Cortex of kidney (tissue), 1 donor: ENCODE measurements at places on chromosomes 11 and 22.

GRCh38 chr22:40413873-40414272, 43.5 kb downstream of the SGSM3 start:
- no peak for DNase-seq

GRCh38 chr22:46524203-46524740, 13.1 kb downstream of the CELSR1 start:
- DNase-seq: no peak

- no peak for DNase-seq
Observed at GRCh38 chr11:24900514-24900913, 403.7 kb downstream of the LUZP2 start.

GRCh38 chr11:89181111-89181510, 3.4 kb downstream of the TYR start:
- no peak for DNase-seq

GRCh38 chr22:19559956-19560355, 35.7 kb upstream of the CLDN5 start:
- no peak for DNase-seq

DNA sequence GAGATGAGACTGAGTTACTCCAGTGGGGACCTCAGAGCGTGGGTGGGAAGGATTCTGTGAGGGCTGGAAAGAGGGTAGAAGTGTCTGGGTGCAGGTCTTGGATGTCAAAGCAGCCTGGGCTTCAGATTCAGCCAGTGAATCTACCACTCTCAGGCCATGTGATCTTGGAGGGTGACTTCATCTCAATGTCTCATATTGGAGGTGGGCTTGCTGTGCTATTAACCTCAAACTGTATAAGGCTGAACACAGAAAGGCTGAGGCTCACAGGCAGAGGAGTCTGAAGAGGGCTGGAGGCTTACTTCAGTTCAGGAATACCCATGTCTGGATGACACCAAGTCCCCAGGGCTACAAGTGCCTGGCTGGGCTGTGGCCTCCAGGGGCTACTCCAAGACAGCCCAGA, 63.4 kb downstream of the CSNK2A3 start:
- DNase-seq: no peak

DNA sequence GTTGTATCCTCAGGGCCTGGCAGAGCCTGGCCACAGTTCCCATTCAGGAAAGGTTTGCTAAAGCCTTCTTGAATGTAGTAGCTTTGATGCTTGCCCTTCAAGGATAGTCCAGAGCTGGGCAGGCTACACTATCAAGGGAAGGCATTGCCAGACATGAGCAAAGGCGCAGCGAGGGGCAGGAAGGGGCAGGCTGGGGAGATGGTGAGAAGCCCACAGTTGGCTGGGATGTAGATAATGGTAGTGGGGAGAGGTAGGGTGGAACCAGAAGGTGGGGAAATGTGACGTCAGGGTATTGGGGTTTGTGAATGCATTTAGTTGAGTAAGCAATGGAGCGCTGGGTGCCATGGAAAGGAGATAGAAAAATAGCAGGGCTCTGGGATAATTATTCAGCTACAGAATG, 28.6 kb downstream of the LRRC32 start:
- DNase-seq: no peak

- no peak for DNase-seq
Observed at GRCh38 chr11:119337581-119338317, 2.9 kb downstream of the C1QTNF5 start.

DNA sequence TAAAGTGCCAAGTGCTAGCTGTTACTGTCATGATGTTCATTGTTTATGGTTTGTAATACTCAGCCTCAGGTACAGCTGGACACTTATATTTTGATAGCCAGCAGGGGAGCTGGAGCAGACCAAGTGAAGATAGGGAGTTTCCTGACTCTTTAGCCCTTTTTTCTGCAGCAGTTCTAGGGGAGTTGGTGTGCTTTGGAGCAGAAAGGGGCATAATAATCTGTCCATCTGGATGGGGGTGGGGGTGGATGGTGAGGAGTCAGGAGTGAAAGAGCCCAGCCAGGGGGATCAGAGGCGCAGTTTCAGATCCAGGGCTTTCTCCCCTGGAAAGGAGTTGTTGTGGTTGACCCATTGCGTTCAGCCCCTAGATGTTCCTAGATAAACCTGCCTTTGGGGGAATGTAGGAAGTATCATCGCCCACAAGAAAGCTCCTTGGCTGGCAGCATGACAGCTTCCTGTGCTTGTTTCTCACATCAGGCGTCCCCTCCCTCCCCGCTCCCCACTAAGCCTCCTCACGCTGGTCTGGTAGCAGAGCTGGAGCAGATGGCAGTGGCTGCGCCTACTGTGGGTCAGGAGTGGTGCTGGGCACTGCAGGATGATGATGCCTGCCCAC, 41.9 kb downstream of the MED15 start:
- no peak for DNase-seq

GRCh38 chr11:58674609-58675008, 52.1 kb downstream of the CNTF start:
- DNase-seq: no peak

DNA sequence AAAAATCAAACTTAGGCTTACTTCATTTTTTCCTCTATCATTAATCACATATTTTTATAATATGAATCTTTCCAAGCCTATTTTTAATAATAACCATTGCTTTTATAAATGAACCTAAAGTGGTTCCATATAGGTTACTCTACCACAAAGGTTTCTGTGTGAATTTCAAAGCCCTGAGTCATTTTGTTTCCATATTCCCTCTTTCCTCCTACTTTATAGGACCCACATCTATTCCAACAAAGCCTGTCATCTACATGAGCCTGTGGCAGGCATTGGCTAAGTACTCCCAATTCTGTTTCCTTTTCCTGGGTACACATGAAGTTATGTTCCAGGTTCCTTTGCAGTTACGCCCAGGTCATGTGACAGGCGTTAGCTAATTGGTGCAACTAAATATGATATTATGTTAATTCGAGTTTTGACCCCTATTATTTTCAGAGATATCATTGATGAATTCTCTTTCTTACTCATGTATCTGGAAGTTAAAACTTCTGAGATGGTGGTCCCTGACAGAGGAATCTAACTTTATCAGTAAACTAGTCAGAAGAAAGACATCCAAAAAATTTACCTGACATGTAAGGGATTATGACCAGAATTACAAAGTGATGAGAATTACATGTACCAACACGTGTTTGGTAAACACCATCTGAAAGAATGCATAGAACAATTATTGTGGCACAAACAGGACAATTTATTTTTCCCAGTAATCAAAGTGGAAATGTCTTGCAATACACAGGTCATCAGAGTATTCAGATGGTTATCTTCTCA, 1264.0 kb upstream of the CNTN5 start:
- DNase-seq: no peak

- DNase-seq: no peak
Observed at GRCh38 chr11:71502871-71503435, 24.1 kb upstream of the KRTAP5-7 start.

DNA sequence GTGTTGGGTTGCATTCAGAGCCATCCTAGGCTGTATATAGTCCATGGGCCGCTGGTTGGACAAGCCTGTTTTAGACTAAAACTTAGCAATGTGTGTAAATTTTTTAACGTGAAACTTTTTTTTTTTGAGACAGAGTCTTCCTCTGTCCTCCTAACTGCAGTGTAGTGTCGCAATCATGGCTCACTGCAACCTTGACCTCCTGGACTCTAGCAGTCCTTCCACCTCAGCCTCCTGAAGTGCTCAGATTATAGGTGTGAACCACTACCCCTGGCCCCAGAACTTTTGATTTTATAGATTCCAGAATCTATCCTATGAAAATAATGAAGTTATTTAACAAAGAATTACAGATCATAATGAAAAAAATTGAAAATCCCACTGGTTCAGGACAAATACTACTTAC, 29.9 kb upstream of the PANX2 start:
- DNase-seq: no peak

GRCh38 chr11:15216678-15217077, 102.0 kb downstream of the INSC start:
- DNase-seq: no peak

DNA sequence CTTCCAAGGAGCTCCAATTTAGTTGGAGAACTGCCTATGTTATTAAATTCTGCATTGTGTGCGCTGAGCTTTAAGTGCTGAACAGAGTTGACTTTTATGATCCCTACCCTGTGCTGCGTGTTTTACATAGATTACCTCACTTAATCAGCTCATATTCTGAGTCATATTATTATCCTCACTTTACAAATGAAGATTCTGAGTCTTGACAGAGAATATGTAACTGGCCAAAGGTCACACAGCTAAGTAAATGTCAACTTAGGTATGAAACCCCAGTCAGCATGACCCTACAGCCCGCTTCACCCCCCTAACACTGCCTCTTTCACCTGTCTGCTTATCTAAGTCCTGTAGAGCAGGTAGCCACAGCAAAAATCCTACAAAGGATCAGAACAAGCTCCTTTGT, 19.8 kb upstream of the TMPRSS5 start:
- no peak for DNase-seq

DNA sequence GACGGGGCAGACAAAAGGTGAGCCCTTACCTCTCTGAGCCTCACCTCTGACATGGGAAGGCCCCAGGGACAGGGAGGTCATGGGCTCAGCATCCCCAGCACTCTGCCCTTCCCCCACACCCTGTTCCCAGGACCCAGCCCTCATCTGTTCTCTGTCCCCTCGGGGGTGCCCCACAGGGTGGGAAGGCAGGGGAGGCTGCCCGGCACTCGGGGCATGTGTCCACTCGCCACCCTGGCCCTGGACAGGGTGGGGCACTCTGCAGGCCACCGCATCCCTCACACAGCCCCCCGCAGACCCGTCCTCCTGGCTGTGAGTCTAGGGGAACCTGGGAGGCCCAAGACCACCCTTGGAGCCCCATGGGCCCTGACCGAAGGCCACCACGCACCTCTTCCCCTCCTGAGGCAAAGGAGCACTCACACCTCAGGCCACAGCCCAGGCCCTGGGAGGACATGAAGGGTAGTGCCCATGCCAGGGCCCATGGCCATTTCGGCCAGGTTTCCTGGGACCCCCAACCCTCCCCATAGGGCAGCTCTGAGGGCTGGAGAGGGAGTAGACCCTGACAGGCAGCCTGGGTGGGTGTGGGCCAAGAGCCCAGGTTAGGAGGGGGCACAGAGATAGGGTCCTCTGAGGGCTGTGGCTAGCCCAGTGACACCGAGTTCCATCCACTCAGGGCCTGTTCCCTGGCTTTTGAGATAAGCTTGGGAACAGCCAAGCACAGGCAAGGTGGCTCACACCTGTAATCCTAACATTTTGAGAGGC, 193.1 kb downstream of the IGLL1 start:
- no peak for DNase-seq

GRCh38 chr22:19055801-19056200, 66.4 kb downstream of the DGCR2 start:
- no peak for DNase-seq

DNA sequence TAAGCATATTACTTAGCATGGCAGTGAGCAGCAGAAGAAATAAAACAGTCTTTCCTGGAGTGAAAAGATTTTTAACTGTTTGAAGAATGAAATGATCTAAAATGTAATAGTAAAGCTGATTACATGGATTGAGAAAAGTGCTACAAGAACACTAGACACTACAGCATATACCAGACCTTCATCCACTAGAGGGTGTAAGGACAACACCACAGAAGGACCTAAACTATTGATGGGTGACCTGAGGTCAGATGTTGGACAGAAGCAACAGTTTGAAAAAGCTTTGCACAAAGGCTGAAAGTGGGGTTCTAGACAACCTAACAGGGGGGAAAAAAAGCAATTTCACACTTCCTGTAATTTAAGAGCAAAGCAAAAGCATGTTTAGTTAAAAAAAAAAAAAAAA, 97.7 kb downstream of the RBFOX2 start:
- DNase-seq: no peak

DNA sequence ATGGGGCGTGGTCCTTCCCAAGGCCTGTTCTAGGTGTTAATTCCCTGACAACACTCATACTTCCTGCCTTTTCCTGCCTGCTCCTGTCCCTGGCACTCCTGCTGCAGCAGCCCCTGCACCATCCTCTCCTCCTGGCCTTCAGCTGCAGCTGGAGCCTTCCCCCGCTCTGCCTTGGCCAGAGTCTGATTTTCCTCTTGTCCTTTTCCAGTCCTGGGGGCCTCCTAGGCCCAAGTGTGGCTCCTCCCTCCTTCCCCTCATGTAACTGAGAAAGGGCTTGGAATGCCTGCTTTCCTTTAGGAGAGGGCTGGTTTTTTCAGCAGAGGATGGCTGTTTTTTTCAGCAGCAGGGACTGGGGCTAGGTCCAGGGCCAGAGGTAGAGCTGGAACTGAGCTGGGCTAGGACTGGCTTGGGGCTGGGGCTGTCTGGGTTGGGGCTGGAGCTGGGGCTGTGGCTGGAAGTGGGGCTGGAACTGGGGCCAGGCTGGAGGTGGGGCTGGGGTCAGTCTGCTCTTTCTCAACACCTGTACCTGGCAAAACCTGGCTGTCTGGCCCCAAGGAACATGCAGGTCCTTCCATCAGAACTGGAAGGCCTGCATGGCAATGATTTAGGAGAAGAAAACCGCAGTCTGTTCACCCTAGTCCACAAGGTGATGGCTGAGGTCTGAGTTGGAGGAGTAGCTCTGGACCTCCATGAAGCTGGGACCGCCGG, 23.6 kb downstream of the ZC3H7B start:
- DNase-seq: no peak

GRCh38 chr22:31346733-31347250, 646 bp upstream of the PATZ1 start:
- no peak for DNase-seq

- DNase-seq: no peak
Observed at GRCh38 chr11:71336176-71336995, 84.0 kb upstream of the SHANK2 start.

DNA sequence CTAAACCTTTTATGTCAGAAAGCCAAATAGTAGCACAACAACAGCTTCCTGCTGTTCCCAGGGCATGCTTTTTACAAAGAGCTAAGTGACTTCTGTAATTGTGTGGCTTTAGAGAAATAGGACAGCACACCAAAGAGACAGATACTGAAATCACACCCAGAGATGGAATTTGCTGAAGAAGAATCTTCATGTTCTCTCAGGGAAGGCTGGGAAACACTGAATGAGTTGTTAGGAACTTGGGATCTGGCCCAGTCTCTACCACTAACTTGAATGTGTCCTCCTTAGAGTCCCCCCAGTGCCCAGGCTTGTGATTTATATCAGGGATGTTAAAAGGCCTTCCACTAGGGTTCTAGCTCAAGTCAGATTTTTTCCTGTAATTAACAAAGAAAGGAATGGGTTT, 175.2 kb downstream of the DBX1 start:
- no peak for DNase-seq

DNA sequence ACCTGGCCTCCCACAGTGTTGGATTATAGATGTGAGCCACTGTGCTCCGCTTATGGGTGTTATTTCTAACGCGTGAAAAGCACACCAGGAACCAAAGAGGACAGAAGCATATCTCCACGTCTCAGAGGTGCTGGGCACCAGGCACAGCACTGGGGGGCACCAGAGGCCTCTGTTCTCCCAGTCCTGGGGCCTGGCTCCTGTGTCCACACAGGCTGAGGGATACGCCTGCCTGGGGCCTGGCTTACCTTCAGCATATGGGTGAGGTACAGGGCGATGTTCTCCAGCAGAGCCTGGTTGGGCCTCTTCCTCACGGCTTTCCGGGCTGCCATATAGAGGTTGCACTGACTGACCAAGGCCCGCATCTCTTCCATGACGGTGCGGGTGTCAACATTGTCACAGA, 24.7 kb upstream of the NAP1L4 start:
- no peak for DNase-seq
